ENCODE measurements at places on chromosomes 1 and 21.

- no peak for DNase-seq
Observed at GRCh38 chr1:183585038-183585437, 5.2 kb downstream of the NCF2 start.

DNA sequence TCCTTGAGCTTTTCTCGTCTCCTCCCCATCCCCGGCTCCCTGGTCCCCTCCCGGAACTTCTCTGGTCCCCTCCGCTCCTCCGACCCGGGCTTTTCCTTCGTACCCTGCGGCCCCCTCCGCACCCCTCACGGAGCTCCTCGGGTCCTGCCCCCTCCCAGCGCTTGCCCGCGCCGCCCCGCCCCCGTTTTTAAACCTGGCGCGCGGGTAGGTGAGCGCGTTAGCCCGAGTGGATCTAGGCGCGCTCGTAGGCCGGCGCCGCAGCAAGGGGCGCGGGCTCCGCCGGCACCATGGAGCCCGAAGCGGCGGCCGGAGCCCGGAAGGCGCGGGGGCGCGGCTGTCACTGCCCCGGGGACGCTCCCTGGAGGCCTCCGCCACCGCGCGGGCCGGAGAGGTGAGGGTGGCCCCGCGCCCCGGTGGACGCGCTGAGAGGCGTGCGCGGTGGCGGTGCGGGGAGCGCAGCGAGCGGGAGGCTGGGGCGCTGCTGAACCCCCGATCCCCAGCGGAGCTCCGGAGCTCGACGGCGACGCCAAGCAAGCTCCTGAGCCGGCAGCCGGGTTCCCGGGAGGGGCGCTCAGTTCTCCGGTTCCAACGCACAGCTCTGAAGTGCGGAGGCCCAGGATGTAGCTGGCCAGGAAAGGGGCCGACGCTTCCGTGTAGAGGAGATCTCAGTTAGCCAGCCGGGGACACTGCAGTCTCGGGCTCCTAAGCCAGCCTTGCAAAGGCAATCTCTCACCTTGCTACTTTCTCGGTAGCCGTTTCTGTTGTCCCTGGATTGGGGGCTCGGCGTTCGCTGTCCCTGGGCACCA is at the start of gene RIPPLY3:
RIPPLY3 (plus strand) TSS at position 217 of the 806 bp plus-strand sequence; CDS start at position 288, 71 bp downstream.
- no peak for DNase-seq

DNA sequence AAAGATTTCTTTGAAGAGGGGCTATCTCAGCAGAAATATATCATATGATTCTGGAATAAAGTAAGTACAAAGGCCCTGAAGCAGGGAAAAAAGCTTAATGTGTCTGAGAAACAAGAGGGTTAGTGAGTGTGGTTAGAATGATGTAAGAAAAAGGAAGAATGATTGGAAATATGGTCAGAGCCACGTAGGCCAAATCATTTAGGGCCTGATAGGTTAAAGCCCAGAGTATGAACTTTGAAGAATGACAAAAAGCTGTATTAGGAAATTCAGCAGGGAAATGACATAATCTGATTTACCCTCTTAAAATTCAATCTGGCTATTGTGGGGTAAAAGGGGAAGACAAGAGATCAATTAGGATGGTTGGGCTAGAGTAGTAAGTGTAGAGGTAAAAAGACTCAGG is 69.0 kb upstream of the MUTYH start:
- DNase-seq: no peak

- DNase-seq: no peak
Observed at GRCh38 chr1:159892944-159893343, 7.0 kb downstream of the CFAP45 start.

- DNase-seq: no peak
Observed at GRCh38 chr1:56577406-56578137, 1.8 kb downstream of the PLPP3 start.

DNA sequence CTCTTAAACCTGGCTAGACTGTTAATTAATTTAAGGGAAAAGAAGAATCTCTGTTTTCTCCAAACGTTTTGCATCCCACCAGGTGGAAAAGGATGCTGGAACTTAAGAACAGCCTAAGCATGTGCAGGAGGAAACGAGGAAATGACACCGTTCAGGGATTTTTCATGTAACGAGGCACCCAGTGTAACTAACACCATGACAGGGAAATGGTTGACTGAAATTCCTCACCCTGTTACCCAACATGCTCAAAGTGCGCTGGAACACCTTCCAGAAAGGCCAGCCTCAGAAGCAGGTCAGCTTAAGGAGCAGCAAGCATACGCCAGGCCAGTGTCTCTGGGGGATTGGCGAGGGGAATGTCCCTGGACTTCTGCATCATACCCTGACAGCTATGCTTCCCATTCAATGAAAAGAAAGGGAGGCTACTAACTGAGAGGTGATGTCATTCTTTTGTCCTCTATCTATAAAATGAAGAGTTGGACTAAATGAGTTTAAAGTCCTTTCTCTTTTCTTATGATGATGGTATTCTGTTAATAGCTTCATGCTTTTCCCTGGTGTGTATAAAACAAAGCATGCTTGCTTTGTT is 21.6 kb downstream of the TNN start:
- DNase-seq: no peak

- no peak for DNase-seq
Observed at GRCh38 chr1:70468180-70468579, 57.1 kb downstream of the CTH start.

- DNase-seq: no peak
Observed at GRCh38 chr1:54325284-54325683, 80.9 kb downstream of the SSBP3 start.

- DNase-seq: no peak
Observed at GRCh38 chr21:27419153-27419552, 452.3 kb upstream of the ADAMTS5 start.

DNA sequence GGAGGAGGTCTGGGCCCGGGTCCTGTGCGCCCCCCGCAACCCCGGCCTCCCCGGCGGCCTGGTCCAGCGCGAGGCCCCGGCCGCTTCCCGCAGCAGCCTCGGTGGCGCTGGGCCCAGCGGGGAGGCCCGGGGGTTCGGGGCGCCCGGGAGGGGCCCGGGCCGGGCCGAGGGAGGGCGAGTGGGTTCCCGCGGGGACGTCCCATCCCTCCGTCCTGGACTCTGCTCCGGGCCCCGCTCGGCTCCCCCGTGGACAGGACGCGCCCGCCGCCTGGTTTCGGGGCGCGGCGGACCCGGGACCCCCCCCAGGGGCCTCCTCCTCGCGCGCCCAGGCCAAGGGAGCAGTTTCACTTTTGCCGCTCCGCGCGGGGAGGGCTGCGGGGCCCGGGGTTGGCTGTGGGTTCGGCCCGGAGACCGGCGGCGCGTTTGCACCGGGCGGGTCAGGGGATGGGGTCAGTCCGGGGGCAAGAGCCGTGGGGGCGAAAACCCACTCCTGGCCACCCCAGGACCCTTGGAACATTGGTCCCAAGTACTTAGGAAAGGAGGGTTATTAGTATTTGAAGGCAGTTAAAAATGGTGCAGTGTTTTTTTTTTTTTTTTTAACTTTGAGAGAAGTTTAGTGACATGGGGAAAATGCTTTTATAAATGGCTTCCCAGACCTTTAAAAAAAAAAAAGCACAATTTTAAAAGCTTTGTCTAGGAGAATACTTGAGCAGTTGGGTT is 677 bp downstream of the AGPAT3 start:
- peak; percentile 18 for DNase-seq

- DNase-seq: no peak
Observed at GRCh38 chr1:183589874-183590243, 400 bp downstream of the NCF2 start.

DNA sequence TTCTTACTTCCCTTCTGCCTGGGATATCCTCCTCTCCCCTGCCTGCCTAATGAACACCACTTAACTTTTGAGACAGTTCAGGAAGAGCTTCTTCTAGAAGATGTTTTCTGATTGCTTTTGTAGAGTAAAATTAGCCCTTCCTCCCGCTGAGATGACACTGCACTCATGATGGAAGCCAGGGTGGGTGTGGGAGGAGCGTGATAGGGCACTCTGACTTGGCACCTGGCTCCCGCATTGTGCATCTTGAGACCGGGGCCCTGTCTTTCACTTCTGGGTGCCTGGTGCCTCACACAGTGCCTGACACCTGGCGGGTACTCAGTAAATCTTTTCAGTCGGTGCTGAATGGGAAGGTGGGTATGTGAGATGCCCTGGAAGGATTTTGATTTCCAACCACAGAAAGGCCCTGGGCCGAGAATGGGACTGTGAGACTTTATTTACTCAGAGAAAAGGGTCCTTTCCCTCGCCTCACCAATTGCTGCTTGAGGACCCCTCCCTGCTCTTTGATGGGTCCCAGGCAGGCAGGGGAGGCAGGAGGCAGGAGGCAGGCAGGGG is 6.8 kb downstream of the THEM5 start:
- no peak for DNase-seq

DNA sequence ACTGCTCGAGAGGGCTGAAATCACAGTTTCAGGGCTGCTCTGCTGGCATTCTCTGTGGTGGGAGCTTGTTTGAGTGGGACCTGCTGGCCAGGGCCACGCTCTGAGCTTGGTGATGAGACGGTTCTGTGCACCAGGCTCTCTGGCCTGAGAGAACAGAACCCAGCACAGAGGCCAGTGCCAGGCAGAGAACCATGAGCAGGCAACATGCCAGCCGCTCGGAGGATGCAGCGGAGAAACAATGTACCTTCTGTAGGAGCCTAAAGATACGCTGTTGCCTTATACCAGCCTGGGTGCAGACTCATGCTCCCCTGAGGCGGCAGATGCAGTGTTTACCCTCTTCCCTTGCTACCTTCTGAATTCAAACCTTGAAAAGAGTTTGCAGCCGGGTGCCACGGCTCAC is 10.0 kb downstream of the C2CD2 start:
- no peak for DNase-seq

GRCh38 chr1:79388694-79389361 is 382.3 kb upstream of the ADGRL4 start:
- DNase-seq: no peak

DNA sequence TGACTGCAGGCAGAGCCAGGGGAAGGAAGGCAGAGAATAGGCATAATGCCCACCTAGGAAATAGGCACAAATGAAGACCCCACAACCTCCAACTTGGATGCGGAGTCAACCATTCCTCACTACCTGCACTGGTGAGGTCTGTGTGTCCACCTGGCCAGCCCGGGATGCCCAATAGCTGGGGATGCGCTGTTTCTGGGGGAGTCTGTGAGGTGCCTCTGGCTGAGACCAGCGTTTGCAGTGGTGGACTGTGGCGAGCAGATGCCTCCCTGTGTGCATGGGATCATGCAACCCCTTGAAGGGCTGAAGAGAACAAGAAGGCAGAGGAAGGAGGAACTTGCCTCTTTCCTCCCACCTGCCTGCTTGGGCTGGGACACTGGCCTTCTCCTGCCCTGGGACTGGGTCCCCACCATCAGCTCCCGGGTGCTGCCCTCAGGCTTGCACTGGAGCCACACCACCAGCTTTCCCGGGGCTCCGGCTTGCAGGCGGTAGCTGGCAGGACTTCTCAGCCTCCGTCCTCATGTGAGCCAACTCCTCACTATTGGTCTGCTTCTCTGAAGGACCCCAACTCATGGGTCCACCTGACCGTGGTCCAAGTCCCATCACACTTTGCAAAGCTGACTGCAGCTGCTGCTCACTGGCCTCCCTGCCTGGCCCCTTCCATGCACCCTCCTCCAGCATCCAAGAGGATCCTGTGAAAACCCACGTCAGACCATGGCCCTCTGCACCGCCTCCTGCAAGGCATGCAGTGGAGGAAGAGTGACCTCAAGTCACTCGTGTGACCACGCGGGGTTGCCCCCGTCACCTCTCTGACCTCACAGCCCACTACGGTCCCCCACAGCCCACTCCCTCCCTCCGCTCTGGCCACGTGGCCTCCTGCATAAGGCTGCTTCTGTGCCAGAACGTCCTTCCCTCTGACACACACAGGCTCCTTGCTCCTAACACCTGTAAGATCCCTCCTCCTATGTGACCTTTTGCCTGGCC is 2.7 kb upstream of the PDE9A start:
- no peak for DNase-seq

GRCh38 chr1:184621260-184621659 is 133.4 kb downstream of the EDEM3 start:
- no peak for DNase-seq

DNA sequence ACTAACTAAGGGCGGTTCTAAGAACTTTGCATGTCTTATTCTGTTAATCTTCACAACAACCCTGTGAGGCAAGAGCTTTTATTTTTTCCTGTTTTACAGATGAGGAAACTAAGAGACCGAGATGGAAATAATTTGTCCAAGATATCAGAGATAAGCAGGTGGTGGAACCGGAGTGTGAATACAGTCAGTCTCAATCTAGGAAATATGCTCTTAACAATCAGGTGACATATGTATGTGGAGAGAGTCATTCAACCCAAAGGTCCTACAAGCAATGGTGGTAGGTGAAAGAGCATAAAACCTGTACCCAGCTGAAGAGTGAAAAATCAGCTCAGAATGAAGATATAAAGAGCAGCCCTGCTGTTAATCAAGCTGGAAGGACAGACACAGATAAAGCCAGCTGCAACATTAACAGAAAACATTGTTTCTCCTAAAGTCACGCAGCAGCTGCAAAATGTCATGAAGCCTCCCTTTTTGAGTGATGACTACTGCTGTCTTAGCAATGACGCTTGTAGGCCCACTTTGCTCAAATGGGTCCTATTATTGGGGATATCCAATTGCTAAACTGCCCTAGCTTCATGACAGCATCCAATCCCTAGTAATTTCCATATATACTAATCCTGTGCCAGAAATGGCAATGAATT is 30.5 kb upstream of the FCAMR start:
- DNase-seq: no peak

DNA sequence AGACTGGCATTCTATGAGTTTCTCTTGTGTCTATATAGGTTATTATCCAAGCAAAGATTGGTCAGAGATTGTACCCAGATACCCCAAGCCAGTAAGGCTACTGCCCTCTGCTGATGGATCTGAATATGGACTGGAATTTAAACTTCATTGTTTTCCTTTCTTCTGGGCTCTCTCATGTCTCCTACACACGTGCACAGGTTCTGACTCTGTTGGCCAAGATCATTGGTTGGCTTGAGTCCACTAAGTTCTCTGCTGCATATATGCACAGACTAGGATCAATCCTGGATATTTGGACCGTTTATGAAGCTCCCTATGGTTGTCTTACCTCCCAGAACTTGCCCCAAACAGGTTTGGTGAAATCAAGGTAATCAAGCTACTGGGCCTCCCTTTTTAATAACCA is 69.7 kb downstream of the CC2D1B start:
- no peak for DNase-seq

- DNase-seq: no peak
Observed at GRCh38 chr1:75257424-75257823, 123.2 kb downstream of the LHX8 start.

DNA sequence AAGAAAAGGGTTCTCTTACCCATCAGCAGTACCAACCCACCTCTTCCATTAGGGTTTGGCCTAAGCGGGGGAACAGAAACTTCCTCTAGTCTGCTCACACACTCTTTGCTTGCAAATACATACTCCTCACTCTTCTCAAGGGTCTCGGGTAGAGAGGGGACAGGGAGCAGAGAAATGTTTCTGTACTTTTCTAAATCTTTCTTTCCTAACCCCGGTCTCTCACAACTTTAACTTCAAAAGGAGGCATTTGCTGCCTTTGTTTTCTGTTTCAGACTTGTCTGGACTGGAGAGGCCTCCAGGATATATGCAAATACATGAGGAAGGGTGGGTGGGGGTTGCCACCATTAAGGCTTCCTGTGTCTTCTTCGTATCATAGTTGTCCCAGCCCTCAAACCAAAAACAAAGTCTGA is 10.5 kb upstream of the LAX1 start:
- DNase-seq: no peak
